GM04503 (cell line): ENCODE measurements at places on chromosomes 7 and 10.

DNA sequence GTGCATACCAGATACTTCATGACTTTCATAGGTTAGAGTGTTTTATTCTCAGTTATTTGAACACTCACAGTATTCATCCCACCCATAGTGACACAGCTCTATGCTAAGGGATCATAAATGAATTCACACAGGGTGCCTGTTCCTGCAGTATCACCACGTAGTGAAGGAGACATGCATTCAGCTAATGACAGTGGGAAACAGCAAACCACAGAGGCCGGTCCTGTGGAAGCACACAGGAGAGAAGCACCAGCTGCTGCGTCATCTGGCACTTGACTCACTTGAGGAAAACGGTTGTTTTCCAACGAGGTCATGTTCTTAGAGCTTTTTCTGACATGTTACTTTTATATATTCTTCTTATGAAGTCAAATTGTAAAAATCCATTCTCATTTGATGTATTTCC is 73.0 kb downstream of the UBE3C start:
- DNase-seq, result no peak

DNA sequence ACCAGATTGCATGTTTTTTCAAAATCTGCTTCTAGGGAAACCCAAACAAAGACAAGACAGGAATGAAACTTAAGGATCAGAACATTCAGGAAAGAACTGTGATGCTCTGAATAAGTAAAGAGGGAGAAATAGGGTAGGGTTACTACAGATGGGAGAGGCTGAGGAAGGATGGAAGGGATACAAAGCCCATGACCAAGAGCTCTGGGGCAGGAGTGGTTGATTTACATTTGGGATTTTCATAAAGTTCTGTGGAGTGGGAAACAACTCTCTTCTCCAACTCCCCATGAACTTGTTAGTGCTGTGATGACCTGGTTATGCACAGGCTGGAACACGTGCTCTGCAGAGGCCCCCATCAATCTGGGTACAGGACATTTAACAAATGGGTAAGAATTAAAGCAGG is 216.0 kb upstream of the KLF14 start:
- DNase-seq, result no peak

DNA sequence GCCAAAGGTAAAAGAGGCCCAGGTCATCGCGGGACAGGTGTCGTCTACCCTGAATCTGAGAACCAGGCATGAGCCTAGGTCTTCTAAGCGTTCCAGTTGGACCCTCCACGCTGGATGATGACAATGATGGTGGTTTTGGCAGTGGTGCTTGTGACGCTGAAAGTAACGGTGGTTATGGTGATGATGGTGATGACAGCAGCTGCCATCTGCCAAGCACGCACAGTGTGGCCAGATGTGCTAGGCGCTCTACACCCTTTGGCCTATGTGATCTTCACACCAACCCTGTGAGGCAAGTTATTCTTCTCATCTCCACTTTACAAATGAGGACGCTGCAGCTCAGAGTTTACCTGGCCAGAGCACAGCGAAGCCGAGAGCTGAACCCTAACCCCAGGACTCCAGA is 93.9 kb downstream of the FAM53B start:
- DNase-seq, result no peak

DNA sequence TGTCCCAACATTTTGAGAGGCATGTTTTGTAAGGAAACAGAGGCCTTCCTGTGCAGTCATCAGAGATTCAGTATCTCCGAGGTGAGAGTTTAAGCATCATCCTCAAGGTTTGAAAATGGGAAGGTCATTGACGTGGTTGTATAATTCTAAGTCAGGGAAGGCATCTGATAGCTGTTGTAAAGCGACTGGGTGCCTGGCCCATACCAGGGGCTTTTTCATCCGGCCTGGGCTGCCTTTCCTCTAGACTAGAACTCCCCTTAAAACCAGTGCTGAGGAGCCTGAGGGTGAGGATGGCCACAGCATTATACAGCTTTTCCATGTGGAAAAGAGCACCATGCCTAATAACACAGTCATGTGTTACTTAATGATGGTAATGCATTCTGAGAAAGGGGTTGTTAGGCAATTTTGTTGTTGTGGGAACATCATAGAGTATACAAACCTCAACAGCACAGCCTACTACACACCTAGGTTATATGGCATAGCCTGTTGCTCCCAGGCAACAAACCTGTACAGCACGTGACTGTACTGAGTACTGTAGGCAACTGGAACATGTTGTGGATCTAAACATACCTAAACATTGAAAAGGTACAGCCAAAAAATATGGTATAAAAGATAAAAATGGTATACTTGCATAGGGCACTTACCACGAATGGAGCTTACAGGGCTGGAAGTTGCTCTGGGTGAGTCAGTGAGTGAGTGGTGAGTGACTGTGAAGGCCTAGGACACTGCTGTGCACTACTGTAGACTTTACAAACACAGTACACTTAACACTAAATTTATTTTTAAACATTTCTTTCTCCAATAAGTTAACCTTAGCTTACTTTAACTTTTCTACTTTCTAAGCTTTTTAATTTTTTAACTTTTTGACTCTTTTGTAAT is 13.5 kb upstream of the CACUL1 start:
- no peak for DNase-seq

GRCh38 chr10:93790439-93790838 is 32.7 kb downstream of the LGI1 start:
- DNase-seq, result no peak

DNA sequence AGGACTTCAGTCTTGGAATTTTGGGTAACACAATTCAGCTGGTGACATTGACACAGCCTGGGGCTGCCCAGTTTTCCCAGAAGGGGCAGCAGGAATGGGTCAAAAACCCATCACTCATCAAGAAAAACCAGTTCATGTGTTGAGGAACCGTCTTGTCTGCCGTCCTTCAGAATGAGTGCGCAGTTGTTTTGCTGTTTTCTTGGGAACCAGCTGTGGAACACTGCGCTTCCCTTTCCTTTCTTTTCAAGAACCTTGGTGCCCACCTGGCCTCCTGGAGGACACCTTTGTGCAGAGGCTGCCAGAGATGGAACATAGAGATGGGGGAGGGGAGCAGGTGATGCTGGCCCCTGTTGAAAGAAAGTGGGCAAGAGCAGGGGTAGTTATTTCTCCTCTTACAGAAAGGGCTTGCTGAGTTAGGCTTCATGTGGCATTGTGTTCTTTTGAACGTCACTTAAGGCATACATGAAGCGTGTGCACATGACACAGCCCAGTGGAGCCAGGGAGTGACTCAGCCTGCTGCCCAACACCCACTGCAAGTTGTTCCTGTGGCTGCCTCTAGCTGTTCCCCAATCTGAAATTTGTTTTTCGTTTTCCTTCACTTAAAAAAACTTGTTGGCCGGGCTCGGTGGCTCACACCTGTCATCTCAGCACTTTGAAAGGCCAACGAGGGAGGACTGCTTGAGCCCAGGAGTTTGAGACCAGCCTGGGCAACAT is 87.4 kb upstream of the TNS3 start:
- no peak for DNase-seq

DNA sequence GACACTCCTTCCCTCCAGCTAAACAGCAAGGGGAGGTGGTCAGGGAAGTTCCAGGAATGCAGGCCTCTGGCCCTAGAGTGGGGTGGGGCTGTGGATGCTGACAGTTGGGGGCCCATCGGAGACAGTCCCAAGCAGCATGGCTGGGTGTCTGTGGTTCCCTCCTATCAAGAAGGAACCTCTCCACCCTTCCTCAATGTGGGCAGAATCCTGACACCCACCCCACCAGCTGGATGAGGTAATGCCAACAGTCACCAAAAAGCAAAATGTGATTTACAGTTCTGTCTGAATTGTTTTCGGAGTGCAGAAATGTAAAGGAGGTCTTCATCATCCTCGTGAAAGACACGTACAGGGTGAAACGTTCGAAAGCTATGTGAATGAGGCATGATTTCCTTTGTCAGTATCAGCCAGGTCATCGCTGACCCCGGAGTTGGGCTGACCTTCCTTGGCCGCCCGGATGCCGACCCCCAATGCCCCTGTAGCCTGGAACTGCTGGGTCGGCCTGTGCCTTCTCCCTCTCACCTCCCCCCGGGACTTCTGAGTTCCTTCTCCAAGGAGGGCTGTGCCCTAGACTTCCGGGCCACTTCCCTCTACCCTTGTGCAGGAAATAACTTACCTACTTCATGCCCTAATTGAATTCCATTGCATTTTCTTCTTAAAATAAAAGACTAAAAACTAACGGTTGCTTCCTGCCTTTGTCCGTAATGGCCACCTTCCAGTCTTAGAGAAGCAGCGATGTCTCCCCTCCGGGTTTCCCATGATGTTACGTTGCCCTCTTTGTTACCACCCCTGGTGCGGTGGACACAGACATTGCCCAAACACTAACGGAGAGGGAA is 24.5 kb downstream of the FOXK1 start:
- DNase-seq, result no peak

DNA sequence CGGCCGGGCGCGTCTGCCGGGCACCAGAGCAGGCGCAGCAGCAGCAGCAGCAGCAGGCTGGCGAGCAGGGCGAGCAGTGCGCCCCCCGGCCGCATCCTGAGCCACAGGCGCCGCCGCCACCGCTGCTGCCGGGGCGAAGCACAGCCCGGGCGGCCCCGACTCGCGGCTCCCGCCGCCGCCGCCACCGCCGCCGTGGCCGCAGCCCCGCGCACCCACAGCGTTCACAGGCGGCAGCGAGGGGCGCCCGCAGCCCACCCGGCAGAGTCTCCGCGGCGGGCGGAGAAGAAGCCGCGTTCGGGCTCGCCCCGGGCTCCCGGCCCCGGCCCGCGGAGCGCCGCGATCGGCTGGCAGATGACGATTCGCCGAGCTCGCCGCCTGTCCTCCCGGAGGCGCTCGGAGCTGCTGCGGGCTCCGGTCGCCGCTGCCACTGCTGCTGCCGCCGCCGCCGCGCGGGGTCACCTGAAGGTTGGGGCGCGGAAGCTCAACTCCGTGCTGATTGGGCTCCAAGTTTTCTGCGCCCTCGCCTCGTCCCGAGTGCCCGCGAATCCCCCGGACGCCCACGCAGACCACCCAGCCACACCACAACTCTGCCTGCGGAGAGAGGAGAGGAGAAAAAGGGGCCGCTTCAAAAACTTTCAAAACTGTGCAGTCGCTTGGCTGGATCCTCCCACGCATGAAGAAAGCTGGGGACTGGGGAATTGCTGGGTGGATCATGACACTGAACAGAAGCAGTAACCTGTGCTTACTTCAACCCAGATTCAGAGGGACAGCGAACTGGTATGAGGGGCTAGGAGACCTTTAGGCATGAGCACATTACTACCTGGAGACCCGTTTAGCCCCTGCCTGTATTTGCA is at the start of gene ST8SIA6:
TSS of gene ST8SIA6 (minus strand) at position 435 of the 854 bp plus-strand sequence. CDS start at position 95, 340 bp downstream.
- DNase-seq, result no peak

- DNase-seq, result no peak
Observed at GRCh38 chr10:88113657-88114272, 250.3 kb downstream of the PTEN start.

DNA sequence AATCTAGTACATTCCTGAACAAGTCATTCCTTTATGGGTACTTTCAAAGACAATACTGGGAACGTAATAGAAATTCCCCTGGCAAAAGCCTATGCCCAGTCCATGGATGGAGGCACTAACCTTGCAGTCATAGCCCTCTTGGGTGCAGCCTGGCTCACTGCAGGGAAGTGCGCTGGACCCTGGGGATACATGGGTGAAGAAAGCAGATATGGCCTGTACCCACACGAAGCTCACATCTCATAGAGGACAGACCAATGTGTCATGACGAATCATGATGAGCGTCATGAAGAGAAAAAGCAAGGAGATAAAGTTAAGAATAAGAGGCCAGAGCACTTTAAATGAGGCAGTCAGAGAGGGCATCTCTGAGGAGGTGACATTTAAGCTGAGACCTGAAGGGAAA is 11.8 kb downstream of the PRLHR start:
- DNase-seq, result no peak

- DNase-seq, result no peak
Observed at GRCh38 chr7:1752111-1752510, 82.0 kb downstream of the ELFN1 start.

- no peak for DNase-seq
Observed at GRCh38 chr7:149879271-149879743, 5.5 kb downstream of the ATP6V0E2 start.
